ENCODE measurements at places on chromosomes 3 and 15.

- no peak for DNase-seq
Measured at GRCh38 chr15:62059816-62060112, 483 bp downstream of the VPS13C start.

- DNase-seq = peak; percentile 16
Measured at GRCh38 chr3:138442433-138442832, 8.0 kb downstream of the ESYT3 start.

GRCh38 chr3:152382312-152383135 is 113.8 kb downstream of the MBNL1 start:
- no peak for DNase-seq

DNA sequence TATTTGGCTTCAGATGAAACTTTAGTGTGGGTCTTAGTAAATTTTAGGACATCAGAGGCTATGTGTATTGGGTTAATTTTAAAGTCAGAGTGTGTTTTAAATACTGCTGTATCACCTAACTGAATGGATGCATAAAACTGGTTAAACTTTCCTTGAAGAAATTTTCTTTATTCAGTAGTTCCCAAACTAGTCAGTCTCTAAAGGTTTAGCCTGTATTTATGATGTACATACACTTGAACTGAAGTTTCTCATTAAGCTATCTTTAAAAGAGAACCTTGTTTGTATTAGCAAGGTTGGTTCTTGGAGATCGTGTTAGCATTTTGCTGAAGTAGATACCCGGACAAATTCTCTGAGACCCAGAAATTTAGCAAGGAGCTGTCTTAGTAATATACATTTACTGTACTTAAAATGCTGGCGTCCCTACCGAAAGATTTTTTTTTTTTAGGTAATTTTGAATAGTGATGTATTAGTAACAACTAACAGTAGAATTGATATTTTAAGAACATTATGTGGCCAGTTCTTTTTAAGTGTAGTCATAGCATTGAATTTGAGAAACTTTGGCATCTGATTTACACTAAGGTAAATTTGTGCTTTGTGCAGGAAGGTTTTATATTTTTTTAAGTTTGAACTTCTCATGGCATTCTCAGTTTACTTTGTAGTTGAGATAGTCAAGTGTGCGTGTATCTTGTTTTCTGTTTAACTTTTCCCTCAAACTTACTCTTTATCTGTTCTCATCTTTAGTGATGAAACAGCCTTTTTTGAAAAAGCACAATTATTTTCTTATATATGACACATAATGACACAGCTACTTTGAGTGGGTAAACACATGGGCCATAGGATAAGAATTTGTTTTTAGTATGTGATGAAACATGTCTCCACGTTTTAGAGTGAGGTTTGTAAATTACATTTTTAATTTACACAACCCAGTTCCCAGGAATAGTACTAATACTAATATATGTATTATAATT is 2.9 kb downstream of the DIPK2A start:
- no peak for DNase-seq

DNA sequence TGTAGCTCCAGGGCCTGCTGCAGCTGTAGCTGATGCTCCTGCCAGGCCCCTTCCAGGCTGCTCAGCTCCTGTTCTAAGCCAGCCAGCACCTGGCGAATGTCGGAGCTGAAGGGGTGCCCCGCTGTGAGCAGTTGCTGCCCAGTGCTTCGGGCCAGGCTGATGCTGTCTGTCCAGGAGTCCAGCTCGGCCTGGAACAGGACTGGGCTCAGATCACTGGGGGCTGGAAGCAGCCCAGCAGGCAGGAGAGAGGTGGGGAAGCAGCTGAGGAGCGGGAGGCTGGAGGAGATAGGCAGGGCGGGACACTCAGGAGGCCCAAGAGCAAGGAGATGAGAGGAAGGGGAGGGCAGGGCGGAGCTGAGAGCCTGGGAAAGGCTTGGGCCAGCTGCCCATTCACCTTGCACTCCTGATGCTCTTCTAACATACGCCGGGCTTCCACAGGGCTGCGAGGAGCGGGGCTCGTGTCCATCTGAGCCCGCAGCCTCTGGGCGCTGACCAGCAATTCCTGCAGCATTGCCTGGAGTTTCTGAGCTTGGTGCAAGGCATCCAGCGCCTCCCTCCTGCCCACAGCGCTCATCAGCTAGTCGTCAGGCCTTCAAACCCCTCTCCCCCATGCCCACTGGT is 23.2 kb downstream of the PLA2G4B start:
- DNase-seq = no peak

DNA sequence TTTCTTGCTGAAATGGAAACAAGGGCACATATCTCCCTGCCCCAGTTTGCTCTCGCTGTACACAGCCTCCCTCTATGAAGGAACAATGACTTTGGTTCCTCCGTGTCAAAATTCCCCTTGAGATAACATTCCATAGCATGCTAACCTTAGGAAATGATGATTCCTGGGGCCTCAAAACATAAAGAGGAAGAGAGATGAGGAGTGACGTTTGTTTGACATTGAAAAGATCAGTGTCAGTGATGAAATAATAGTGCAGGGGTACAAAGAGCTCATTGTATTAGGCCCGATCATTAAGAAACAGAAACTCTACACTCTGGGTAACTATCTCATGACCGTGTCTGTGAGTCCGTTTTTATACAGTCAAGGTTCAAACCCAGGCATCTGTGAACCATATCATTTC is 55.2 kb downstream of the ARNT2 start:
- no peak for DNase-seq

GRCh38 chr15:98548139-98548971 is 100.0 kb upstream of the IGF1R start:
- peak; percentile 65 for DNase-seq

DNA sequence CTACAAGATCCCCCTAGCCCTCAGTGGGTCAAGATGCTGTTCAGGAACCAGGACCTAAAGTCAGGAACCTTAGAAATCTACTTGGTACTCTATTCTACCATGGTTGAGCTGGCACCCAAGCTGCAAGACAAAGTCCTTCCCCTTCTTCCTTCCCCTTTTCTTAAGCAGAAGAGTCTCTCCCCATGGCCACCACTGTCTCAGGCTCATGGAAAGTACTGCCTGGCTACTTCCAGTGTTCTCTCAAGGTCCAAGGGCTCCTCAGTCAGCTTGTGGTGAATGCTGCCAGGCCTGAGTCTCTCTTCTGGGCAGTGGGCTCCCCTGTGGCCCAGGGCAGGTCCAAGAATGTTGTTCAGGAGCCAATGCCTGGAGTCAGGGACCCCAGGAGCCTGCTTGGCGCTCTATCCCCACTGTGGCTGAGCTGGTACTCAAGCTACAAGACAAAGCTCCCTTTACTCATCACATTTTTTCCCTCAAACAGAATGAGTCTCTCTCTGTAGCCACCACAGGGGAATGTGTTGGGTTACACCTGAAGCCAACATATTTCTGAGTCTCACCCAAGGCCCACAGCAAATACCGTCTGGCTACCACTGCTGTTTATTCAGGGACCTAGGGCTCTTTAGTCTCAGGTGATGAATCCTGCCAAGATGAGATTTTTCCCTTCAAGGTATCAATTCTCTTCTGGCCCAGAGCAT is 18.1 kb upstream of the SLC27A2 start:
- DNase-seq = no peak

DNA sequence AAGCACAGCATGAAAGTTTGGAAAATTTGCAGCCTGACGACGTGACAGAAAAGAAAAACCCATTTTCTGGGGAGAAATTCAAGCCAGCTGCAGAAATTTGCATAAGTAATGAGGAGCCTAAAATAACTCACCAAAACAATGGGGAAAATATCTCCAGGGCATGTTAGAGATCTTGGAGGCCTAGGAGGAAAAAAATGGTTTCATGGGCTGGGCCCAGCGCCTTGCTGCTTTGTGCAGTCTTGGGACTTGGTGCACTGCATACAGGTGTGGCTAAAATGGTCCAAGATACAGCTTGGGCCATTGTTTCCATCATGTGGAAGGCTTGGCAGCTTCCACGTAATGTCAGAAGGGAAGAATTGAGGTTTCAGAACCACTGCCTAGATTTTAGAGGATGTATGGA is 428.5 kb upstream of the FRG2C start:
- DNase-seq = no peak

- DNase-seq = no peak
Measured at GRCh38 chr15:58830556-58830955, 59.5 kb downstream of the MINDY2 start.

GRCh38 chr3:127611251-127611650 is 13.0 kb downstream of the MCM2 start:
- DNase-seq = no peak

DNA sequence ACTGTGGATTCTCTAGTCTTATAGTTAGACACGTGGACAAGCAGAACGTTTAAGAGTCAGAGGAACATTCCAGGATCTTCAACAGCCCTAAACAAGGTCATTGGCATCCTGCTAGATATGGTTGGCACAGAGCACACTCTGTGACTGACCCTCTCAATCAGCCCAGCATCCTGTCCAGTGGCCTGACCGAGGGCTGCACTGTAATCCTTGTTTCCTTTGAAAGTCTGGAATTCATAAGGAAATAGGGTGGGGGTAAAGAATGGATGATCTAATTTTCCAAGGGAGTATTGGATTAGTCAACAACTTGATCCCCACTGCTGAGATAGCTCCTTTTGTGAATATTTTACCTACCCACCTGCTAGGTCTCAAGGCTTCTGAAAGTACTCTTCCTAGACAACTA is 94.5 kb upstream of the DLG1 start:
- no peak for DNase-seq

- DNase-seq = no peak
Measured at GRCh38 chr3:32837366-32837765, 19.6 kb downstream of the TRIM71 start.

DNA sequence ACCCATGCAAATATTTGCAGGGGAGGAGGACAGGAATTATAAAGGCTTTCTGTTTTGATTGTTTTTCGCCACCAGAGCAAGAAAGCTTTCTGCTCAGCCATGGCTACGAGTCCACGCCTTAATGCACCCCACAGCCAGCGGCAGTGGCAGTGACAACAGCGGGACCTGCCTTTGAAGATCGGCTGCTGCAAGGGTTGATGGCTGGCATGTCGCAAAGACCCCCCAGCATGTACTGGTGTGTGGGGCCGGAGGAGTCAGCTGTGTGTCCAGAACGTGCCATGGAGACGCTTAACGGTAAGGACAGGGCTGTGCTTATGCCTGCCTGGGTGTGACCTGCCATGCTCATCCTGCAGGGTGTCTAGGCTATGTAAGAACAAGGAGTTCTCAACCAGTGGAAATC is 5.3 kb downstream of the LRRK1 start:
- no peak for DNase-seq

DNA sequence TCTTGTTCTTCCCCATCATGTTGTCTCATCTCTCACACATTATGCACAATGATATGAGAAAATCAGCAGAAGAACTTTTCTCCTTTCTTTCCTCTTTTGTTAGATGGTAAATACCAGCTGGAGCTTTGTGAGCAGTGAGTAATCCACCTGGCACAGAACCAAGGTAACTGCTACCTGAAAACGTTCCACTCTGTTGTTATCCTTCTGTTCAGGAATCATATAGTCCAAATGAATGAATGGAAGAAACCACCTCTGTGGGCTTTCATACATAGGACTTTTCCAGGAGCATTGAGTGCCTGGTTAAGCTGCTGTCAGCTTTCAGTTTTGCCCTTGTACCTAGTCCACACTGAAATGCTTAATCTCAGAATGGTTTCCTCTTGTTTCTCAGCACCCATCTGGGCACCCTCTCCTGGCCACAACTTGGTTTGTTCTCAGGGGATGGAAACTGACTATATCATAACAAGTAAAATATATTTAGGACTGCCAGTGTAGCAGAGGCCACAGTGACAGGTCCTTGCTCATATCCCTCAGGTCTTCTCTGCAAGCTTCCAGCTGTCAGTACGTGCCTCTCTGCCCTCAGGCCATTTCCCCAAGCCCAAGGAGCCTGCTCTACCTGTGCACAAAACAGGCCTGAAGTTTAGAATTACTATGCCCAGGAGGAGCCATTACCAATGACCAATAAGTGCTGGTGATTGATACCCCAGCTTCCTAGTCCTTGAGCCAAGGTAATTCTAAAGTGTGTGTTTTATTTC is 23.5 kb upstream of the SLC4A7 start:
- no peak for DNase-seq

DNA sequence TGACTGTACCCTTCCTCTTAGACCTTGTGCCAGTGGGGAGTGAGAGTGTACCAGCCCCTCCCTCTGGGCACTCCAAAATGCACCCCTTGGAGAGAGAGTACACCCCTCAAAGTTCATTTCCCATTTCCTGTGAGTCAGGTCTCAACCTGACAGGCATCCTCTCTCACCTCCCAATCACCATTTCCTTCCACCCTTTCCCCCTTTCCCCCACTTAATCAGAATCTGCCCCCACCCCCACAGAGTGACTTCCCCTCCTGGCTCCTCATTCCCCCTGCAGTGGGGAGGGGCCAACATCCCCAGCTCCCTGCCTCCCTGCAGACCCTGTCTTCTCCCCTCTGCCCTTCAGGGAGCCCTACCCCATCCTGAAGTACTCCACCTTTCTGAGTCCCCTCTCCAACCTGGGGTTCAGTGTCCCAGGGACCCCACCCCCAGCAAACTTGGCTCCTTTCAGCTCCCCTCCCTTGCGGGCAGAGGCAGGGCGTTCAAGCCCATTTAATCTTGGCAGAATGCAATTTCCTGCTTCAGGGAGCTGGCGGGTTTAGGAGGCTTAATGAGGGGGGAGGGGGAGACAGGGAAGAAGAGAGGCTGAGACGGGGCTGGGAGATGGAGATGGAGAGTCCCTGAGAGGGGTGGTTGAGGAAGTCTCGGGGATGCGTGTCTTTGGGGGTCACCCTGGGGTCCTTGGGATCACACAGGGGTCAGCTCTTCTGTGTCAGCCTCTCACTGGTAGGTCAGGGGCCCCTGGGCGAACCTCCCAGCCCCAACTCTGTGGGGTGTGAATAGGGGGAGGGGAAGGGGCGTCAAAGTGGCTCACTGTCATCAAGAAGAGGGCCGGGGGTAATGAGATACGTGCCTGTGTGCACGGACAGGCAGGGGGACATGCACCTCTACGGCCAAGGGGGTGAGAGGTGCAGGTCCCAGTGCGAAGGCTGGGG is 16.6 kb upstream of the SEMA3F start:
- DNase-seq = peak; percentile 42

- no peak for DNase-seq
Measured at GRCh38 chr3:124056846-124057245, 64.9 kb upstream of the ROPN1 start.

DNA sequence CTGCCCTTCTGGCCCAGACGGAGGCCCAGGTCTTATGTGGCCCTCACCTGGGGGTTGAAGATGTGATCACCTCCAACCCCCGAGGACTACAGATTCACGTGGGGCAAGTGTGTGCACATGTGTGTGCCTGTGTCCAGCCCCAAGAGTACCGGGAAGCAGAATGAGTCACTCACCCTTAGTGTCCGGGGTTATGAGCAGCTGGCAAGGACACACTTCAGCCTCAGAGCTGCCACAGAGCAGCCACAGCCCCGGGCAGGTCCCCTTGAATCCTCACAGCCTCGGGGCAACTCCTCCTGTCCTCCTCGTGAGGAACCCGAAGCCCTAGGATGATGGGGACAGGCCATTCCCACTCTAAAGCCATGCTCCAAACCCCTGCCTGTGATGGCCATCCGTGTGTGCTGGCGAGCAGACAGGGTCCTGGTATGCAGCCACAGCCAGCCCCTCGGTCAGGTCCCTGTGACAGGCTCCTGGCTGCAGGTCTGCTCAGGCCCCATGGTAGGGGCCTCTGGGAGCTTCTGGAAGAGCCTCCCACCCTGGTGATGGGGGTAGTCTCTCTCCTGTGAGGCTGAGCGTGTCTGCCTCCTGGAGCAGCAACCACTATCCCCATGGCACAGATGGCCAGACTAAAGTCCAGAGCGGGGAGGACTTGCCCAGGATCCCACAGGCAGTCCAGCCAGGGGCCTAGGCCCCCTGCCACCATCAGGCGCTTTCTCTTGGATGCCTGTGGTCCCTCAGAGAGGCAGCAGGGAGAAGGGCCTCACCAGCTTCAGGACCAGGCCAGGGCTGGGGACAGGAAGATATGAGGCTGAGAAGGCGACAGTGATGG is 852 bp downstream of the STAB1 start:
- no peak for DNase-seq

- no peak for DNase-seq
Measured at GRCh38 chr15:56759450-56759845, 26.1 kb upstream of the ZNF280D start.
